Right ventricle myocardium superior (tissue), 1 donor: ENCODE measurements at places on chromosomes 2 and 18. TPM values are rescaled to one million over a fixed set of nuclear protein-coding genes. Genes with fewer than 3 reads are reported as not detected.

The GPR39 gene
- total RNA-seq, result not detected

DNA sequence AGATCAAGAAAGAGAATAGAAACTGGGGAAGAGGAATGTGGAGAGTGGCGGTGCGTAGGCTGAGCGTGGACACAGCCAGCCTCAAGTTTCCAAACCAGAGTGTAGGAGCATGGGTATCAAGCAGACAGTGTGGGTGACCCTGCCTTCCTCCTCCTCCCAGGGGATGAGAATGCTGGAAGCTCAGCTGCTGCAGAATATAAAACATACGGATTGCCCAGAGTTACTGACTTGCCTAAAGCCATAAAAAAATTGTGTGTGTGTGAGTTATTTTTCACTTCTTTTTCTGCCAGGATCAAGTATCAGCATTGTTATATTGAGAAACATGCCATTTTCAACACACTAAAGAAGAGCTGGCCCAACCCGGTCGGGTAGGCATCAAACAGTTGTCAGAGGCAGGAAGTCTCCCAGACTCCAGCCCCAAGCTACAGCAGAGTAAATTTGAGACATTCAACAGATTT, 333.3 kb upstream of the ACVR2A start:
- DNase-seq, result peak; percentile 69

The GAREM2 gene
- total RNA-seq, result 1.3 TPM

- no peak for DNase-seq
These were observed 327.6 kb downstream of the NCKAP5 start for GRCh38 chr2:133240491-133241223.

- no peak for DNase-seq
These were observed 382.0 kb downstream of the SOX11 start for GRCh38 chr2:6074089-6074643.

The DSG1 gene
- 0.89 TPM for total RNA-seq

The RAB31 gene
- total RNA-seq, result 12.1 TPM

The HJURP gene
- total RNA-seq, result 0.40 TPM

DNA sequence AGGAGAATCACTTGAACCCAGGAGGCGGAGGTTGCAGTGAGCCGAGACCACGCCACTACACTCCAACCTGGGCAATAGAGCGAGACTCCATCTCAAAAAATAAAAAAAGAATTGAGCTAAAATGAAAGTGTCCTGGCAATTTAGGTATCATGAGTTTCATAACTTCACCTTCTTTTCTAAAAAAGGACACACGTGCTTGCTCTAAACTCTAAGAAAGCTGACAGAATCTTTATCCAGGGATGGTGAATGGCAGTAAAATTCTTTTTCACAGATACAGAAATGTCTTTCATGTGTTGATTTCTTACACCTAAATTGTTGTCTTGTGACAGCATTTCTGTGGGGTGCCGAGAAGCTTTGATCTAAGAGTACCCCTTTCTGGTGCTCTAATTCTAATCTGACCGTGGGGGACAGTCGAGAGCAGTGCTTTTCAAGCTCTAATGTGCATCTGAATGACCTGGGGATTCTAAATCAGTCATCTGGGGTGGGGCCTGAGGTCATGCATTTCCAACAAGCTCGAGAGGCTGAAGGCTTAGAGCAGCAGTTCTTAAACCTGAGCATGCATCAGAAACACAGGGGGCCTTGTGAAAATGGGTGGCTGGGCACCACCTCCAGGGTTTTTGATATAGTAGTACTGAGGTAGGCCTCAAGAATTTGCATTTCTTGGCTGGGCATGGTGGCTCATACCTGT, 42.1 kb upstream of the REL start:
- no peak for DNase-seq
